Activated CD4-positive, alpha-beta memory T cell treated with anti-CD3 and anti-CD28 coated beads for 36 hours (primary cell): ENCODE measurements at places on chromosomes 12 and 14. TPM values are rescaled to one million over a fixed set of nuclear protein-coding genes. Genes with fewer than 3 reads are reported as not detected.

Gene EML5
- 5.7 TPM for total RNA-seq

Gene CLEC4D
- total RNA-seq: not detected

Gene TAS2R43
- total RNA-seq: not detected

Gene IPO4
- total RNA-seq: 72.6 TPM

Gene MYL6B
- 63.8 TPM for total RNA-seq

Gene CEBPE
- 0.19 TPM for total RNA-seq

Gene TAS2R50
- not detected for total RNA-seq

Gene SYNDIG1L
- total RNA-seq: not detected

Gene GALNT9
- total RNA-seq: 0.29 TPM

Gene TIGAR
- total RNA-seq: 13.6 TPM

Gene RNU6-8
- total RNA-seq: not detected

Gene LRRIQ1
- total RNA-seq: not detected

Gene KRT71
- not detected for total RNA-seq

Gene DIO2
- total RNA-seq: not detected

Gene A2M
- total RNA-seq: not detected

Gene EPYC
- not detected for total RNA-seq

Gene PAPLN
- 0.65 TPM for total RNA-seq

Gene ABCC9
- total RNA-seq: not detected

Gene EML1
- 1.9 TPM for total RNA-seq

Gene GPR84
- total RNA-seq: 2.6 TPM

Gene NUBPL
- total RNA-seq: 9.1 TPM

Gene CCDC198
- total RNA-seq: not detected
